ENCODE measurements at places on chromosomes 11 and 22. TPM values are rescaled to one million over a fixed set of nuclear protein-coding genes. Genes with fewer than 3 reads are reported as not detected.

- DNase-seq: no peak
These were observed 36.4 kb downstream of the NRXN2 start for GRCh38 chr11:64686466-64687170.

DNA sequence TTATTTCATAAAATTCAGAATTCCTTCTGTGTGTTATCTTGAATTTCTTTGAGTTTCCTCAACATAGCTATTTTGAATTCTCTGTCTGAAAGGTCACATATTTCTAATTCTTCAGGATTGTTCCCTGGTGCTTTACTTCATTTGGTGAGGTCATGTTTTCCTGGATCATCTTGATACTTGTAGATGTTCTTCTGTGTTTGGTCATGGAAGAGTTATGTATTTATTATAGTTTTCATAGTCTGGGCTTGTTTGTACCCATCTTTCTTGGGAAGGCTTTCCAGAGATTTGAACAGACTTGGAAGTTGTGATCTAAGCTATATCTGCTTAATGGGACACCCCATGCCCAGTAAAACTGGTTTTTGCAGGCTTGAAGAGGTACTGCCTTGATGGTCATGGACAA is 149.6 kb downstream of the METTL15 start:
- no peak for DNase-seq

GRCh38 chr22:42319386-42319785 is 48.9 kb upstream of the TCF20 start:
- DNase-seq: no peak

GRCh38 chr11:121711236-121711635 is 258.5 kb upstream of the SORL1-AS1 start:
- no peak for DNase-seq

- no peak for DNase-seq
These were observed 84.4 kb downstream of the RRM1 start for GRCh38 chr11:4178813-4179662.

The MOV10L1 gene
- 0.27 TPM for total RNA-seq

DNA sequence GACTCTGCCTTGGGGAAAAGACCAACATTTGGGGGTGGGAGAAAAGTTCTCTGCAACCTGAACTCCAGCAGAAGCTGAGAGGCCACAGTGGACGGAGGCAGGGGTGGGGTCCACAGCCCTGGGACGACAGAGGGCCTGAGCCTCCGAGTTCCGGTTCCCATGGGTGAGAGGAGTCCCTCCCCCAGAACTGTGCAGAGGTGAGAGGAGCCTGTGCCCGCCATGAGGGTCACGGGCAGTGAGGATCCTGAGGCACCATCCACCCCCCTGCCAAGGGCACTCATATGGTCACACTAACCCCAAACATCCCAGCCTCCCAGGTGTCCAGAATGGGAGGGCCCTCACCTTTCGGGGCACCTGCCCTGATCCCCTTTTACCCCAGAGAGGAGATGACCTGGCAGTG is 30.5 kb downstream of the KIAA0930 start:
- no peak for DNase-seq

GRCh38 chr11:102302241-102302640 is 15.0 kb upstream of the BIRC3 start:
- DNase-seq: no peak

DNA sequence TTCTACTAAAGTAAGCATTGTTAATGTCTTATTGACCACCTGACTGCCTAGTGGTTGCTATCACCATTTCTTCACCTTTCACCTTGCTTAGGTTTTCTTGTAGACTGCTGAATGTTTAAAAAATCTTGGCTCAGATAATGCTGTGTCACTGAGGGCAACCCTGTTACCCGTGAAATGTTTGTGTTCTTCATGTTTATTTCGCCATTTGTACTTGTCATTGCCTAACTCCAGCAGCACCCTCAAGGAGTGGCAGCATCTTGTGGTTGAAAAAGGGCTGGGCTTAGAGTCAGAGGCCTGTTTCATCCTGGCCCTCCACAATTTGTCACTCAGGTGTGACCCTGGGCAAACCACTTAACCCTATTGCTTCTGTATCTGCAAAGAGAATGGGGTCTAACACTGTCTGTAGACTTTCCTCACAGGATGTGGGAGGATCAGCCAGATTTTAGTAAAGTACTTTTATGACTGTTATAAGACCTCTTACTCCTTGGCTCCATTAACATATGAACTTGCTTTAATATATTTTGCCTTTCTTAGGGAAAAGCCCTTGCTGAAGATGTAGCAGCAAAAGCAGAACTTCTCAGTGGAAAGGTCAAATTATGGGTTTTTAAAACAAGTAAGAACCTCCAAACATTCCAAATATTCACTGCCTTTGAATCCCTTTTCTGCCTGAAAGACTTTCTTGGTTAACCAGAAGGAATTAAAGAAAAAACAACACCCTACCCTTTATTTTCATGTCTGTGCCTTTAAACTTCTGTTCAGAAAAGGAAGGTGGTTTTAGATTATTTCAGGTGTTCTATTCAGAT is 154.5 kb upstream of the C11orf87 start:
- no peak for DNase-seq
